Substantia nigra (tissue), 51 donors: ENCODE measurements at places on chromosomes 1 and 21.

DNA sequence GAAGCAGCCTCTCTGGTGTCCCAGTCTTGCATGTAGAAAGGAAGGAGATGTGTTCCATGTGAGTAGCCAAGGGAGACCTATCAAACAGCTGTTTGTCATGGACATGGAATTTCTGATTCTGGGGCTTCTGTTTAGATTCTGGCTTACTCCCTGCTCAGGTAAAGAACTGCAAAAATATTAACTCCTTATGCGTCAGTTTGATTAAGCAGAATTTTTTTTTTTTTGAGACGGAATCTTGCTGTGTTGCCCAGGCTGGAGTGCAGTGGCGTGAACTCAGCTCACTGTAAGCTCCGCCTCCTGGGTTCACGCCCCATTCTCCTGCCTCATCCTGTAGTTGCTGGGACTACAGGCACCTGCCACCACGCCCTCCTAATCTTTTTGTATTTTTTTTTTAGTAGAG is 6.8 kb downstream of the ARV1 start:
- no peak for DNase-seq

- DNase-seq, result no peak
Measured at GRCh38 chr1:200473698-200474371, 64.0 kb upstream of the ZNF281 start.

- peak; percentile 17 for DNase-seq
Measured at GRCh38 chr1:59249396-59250137, 47.3 kb upstream of the FGGY start.

GRCh38 chr1:34549199-34549598 is 205.6 kb upstream of the GJB5 start:
- DNase-seq, result no peak

- no peak for DNase-seq
Measured at GRCh38 chr21:38643404-38644023, 145.2 kb upstream of the ERG start.

GRCh38 chr1:153312570-153313186 is at the start of gene PGLYRP3:
PGLYRP3 (minus strand) TSS chr1:153312952; CDS start chr1:153310665, 2,287 bp downstream.
- no peak for DNase-seq
